ENCODE measurements at places on chromosomes 12 and 14. TPM values are rescaled to one million over a fixed set of nuclear protein-coding genes. Genes with fewer than 3 reads are reported as not detected.

DNA sequence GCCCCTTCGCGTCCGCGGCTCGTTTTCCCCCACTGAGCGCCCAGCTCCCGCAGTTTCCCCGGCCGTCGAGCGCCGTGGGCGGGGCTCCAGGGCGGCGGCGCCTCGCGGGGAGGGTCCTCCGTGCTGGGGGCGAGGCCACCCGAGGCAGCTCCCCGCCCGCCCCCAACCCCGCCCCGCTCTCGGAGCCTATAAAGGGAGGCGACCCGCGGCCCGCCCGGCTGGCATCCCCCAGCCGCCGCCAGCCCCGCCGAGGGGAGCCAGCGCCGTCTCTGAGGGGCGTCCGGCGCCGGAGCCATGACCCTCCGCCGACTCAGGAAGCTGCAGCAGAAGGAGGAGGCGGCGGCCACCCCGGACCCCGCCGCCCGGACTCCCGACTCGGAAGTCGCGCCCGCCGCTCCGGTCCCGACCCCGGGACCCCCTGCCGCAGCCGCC, at the start of gene TAMALIN:
TAMALIN (plus strand) TSS at position 221 of the 432 bp plus-strand sequence; CDS start at position 295, 74 bp downstream.
- DNase-seq, result peak; percentile 80

FAM186B gene
- total RNA-seq, result 0.17 TPM

DNA sequence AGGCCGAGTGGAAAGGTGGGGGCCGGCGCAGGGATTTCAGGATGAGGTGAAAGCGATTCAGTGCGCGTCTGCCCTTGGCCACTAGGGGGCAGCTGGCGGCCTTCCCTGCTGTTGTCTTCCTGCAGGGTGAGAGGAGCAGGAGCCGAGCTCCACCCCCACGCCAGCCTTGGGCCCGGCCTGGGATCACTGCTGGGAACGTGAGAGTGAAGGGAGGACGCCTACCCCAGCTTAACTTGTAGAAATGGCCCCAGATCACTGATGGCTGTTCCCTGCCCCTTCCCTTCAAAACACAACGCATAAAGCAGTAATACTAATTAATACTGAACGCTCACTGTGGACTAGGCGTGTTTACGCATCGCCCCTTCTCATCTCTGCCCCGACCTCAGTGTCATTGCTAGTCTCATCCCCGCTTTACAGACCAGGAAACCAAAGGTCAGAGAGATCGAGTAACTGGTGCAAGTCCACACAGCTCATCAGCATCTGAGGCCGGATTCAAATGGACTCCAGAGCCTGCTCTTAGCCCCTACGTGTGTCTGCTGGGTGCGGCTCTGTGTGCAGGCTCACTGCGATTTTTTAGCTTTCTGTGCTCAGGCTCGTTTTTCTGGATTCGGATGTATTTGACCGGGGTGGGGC, 24.3 kb downstream of the MVK start:
- DNase-seq, result peak; percentile 92

MYO1H gene
- total RNA-seq, result not detected

SLCO1B1 gene
- total RNA-seq, result 33.4 TPM

DNA sequence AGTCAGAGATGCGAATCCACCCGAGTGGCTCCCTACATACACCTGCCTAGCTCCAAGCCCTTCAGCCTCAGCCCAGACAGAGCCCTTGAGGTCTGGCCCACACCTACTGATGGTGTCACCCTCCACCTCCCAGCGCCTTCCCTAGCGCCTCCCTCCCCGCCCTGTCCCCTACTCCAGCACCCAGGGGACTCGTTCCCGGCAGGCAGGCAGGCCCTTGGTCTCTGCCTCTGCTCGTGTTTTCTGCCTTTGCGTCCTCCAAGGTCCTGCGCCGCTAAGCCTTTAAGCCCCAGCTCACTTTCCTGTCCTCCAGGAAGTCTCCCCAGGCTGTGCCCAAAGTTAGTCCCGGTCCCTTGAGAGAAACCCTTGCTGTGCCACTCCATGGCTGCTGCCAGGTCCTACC, 12.7 kb downstream of the INF2 start:
- no peak for DNase-seq

GRCh38 chr14:60165547-60165876, 314 bp upstream of the DHRS7 start:
- no peak for DNase-seq

- peak; percentile 91 for DNase-seq
Observed at GRCh38 chr12:19129486-19130223, at the start of gene PLEKHA5. PLEKHA5 (plus strand) TSS chr12:19129733; CDS start chr12:19129800, 67 bp downstream.

DNA sequence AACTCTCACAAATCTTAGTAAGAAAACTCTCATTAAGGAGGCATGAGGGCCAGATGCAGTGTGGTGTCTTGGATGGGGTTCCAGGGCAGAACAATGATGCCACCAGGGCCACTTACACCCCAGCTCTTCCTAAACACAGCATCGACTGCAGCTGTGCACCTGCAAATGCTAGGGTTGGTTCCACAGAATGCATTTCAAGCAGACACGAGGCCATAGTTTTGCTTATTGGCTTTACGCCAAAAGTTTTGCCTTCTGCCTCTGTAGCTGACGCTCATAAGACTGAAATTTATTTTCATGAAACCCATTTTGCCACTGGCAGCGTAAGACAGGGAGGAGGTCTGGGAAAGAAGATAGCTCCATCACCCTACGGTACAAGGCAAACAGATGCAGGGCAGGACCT, 179.0 kb downstream of the RIMBP2 start:
- DNase-seq, result no peak
